SIG-M5 (cell line): ENCODE measurements at places on chromosomes 1 and 21.
A peak's percentile ranks its signal among the peaks of the same experiment; 100 is the strongest.

DNA sequence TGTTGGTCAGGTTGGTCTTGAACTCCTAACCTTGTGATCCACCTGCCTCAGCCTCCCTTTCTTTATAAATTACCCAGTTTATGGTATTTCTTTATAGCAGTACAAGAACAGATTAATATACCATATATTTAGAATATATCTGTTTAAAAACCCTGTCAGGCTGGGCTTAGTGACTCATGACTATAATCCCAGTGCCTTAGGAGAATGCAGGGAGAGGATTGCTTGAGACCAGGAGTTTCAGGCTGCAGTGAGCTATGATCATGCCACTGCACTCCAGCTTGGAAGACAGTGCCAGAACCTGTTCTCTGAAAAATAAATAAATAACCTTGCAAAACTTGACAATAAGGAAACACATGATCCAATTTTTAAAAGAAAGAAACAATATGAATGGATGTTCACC is 43.9 kb downstream of the ZNF684 start:
- DNase-seq: no peak

- DNase-seq: no peak
Measured at GRCh38 chr1:21814241-21814918, 2.3 kb downstream of the LDLRAD2 start.

DNA sequence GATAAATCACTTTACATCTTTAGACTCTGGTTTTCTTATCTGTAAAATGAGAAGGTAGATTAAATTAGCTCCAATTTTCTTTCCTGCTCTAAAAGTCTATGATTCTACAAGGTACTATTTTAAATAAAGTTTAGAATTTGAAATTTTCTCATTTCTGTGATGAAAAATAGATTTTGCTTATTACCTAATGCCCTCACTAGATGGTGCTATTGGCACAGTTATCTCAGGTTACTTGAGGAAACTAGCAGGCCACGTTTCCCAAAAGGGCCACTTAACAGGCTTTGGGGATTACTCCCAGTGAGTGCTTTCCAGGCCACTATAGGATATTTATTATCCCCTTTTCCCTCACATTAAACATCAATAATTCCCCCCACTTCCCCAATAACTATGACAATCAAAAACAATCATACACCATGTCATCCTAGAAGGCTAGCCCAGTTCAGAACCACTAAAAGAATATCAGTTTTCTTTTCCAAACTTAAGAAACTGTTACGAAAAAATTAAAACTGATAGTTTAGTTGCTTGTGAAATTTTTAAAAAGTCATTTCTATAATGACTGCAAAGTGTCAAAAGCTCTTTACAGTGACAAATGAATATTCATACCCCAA is 30.6 kb downstream of the OMA1 start:
- no peak for DNase-seq

GRCh38 chr1:213110349-213111300 is 59.6 kb downstream of the RPS6KC1 start:
- no peak for DNase-seq

DNA sequence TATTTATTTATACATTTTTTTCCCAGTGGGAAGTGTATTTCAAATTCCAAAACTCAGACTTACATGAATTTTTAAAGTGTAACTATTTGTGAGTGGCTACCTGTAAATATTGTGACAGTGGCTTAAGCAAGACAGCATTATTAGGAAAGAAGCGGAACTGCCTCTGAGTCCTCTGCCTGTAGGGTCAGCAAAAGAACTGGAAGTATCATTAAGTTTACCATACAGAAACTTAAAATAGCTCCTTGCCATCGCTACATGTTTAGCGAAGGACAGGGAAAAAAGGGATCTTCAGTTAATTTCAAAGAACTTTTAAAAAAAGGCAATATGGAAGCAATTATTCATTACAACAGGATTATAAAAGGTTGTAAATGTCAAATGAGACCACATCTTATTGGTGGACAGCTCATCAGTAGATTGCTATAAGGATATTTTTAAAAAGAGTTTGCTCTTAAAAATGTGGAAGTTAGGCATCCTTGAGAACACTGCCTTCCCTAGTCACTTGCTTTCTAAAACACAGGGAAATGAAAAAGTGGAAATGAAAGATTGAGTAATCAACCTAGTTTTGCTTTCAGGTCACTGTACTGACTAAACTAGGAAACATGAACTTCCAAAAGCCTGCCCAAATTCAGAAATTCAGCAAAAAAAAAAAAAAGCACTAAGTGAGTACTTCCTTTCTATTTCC is 39.2 kb downstream of the NSL1 start:
- DNase-seq: peak; percentile 45

GRCh38 chr1:226937940-226938725 is 2.0 kb upstream of the COQ8A start:
- DNase-seq: no peak

DNA sequence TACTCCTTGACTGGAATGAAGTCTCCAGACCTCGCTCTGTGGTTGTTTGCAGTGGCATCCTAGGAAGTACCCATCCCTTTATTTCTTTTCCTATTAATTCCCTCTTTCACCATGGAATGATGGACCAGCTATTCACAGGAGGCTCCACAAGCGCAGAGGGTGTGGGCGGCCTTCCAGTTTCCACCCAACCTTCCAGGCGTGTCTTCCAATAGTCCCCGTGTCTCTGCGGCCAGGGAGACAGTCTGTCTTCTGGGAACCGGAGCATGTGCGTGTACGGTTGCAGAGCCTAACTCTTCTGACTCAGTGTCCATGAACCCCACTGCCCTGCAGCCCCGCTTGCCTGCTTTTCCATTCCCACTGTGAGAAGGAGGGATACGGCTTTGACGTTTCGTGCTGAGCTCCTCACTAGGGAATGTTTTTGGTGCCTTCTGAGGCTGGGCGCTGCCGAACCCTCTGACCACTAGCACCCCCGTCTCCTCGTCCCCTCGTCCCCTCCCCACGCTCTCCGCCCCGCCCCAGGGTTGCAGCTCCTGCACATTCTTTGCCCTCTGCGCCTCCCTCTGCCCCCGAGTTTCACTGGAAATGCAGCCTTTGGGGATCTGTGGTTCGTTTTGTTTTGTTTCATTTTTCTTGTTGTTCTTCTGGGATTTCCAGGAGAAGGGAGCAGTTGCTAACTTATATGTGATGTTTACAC is 26.3 kb upstream of the FAM3B start:
- no peak for DNase-seq

DNA sequence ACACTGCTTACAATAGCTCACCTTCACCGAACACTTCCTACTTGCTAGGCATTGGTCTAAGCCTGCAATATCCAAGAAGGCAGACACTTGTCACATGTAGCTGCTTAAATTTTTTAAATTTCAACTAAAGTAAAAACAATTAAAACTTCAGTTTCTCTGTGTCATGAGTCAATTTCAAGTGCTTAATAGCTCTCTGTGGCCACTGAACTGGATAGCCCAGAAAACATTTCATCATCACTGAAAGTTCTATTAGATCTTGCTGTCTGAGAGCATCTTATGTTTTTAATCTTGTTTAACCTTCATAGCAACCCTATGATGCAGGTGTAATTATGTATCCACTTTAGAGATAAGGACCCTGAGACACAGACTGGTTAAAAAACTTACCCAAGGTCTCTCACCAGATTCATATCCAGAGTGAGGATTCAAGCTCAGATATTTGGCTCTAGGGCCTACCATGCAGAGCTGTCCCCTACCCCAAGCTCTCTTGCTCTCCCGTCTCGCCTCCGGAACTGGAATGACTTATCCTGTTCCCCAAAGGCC is 2.6 kb upstream of the FCRL6 start:
- no peak for DNase-seq

DNA sequence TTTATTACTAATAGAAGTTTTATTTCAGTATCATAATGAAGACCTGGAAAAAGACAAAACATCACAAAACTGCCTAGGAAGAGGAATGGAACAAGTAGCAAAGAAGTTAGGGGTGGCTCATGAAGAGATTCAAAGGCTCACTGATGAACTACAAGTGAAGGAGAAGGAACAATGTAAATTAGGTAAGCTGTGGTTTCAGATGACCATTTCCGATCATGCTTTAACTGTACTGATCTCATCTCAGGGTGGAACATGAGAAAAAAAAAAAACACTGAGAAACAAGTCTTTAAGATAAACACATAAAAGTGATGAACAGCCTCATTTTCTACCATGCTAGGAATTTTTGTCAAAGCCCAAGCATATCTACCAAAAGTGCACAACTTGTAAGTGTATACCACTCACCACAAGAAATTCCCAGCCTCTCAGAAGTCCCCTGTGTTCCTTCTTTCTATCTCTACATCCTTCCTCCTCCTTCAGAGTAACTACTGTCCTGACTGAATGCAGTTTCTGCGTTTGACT is 19.6 kb downstream of the CCDC30 start:
- no peak for DNase-seq

DNA sequence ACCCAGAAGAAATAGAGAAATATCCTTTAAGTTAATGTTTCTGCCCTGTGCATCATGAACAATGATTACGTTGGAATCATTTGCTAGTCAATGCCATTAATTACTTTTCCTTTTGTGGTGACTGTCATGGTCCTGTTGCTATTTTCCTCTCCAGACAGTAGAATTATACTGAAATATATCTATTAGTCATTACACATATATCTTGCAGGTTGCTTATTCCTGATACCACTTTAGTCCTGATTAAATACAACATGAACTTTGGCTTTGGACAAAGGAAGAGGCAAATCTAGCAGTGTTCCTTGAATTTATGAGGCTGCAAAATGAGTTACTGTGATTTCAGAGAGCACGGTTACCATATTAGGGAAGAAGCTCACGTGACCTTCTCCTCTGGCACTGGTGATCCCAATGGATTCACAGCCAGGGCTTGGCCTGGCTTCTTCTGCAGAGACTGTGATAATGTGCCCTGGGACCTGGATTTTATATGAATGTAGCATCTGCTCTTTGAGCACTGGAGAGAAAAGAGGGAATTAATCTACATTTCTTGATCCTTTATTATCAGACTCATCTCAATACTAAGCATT is 12.4 kb upstream of the KRTAP19-8 start:
- DNase-seq: no peak

DNA sequence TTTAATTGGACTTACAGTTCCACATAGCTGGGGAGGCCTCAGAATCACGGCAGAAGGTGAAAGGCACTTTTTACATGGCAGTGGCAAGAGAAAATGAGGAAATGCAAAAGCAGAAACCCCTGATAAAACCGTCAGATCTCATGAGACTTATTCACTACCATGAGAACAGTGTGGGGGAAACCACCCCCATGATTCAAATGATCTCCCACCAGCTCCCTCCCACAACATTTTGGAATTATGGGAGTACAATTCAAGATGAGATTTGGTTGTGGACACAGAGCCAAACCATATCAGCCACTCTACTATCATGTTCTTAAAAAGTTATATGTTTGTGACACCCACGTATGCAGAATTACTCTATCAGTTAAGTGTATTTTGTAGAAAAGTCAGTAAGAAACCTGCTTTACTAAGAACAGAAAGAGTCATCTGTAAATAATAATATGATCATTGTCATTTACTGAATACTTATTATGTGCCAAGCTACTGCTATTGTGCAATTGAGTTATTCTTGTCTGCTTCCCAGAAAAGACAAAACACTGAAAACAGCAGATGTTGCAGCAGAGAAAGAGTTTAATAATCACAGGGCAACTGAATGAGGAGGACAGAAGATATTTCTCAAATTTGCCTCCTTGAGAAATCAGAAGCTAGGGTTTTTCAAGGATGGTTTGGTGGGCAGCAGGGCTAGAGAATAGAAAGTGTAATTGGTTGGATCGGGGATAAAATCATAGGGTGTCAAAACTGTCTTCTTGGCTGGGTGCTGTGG is 207.7 kb upstream of the FGGY start:
- DNase-seq: no peak

- no peak for DNase-seq
Measured at GRCh38 chr1:70909262-70909822, 138.3 kb downstream of the PTGER3 start.

- DNase-seq: peak; percentile 74
Measured at GRCh38 chr1:228109073-228109961, at the start of gene MRPL55. TSS of gene MRPL55 (minus strand) at chr1:228109299. CDS start at chr1:228108260, 1,039 bp downstream.

DNA sequence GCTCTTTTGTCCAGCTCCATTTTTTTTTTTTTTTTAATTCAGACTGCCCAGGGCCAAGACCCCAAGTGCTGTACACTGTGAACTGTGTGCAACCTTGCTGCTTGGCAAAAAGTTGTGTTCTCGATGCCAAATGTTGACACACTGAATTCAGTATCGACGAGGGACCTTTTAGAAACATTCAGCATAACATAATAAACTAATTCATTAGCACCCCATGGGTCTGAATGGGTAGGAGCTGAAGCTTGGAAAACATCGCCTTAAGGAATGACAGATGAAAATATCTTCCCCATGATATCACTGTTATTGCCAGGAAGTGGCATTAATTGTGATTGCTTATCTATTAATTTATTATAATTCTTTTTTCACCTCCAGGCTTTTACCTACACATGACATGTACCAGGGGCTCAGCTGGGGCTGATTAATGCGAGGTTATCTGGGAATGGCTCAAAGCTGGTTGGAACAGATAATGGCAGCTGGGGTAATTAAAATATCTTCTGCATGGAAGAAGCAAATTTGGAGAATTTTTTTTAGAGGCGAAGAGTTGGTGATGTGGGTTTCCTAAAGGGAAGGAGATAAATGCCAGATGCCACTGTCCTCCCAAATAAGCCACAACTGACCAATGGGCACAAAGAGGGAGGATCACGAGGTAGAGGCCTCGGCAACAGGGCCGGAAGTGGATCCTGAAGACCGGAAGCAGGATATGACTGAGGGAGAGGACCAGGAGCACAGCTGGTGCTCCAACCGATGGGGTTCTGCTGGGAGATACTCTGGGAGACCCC is 169.3 kb downstream of the GRIK3 start:
- DNase-seq: no peak
